ENCODE measurements at places on chromosomes 16 and 17. TPM values are rescaled to one million over a fixed set of nuclear protein-coding genes. Genes with fewer than 3 reads are reported as not detected.

Gene FBRS
- total RNA-seq, result 27.8 TPM

DNA sequence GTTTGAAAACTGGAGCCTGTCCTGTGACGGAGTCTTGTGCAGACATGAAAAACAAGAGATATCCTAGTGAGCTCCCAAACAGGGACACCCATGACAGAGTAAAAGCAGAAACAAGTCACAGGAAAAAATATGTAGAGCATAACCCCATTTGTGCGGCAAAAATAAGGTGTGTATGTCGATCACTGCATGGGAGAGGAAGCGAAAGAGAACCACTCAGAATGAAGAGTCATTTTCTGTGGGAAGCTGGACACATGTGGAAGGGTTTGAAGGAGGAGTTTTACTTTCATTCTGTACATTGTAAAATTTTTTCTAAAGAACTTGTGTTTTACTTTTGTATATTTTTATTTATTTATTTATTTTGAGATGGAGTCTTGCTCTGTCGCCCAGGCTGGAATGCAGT is 72.1 kb downstream of the JPH3 start:
- no peak for DNase-seq

Gene XYLT1
- 1.4 TPM for total RNA-seq

DNA sequence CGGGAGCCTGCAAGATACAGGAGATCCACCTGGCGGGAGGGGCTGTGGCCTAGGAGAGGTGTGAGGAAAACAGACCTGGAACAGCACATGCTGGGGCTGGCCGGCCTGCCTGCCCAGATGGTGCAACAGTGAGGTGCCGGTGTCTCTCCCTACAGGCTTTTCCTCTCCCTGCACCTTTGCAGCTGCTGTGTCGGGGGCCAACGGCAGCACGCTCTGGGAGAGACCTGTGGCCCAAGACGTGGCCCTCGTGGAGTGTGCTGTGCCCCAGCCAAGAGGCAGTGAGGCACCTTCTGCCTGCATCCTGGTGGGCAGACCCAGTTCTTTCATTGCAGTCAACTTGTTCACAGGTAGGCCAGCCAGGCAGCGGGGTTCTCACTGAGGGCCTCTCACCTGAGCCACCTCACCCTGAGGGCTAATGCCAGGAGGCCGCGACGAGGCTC is 15.9 kb downstream of the RGS11 start:
- DNase-seq, result no peak

DNA sequence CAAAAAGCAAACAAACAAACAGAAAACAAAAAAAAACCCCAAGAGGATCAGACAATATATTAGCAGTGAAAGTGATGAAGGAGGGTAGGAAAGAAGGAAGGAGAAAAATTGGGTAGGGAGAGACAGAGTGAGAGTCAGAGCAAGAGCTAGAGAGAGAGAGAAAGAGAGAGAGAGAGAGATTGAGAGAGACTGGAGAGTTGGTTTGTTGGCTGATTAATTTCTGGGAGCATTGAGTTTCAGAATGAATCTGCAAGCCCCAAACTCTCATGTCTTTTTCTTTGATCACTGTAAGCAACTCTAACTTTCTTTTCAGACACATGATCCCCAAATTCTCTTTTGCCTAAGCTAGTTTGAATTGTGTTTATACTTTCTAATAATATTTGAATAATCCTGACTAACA is 388.1 kb downstream of the SHISA9 start:
- no peak for DNase-seq

Gene TBC1D3C
- not detected for total RNA-seq

- DNase-seq, result no peak
Observed at GRCh38 chr17:31556969-31557645, 165.6 kb downstream of the RAB11FIP4 start.

Gene C16orf92
- total RNA-seq, result not detected

GRCh38 chr17:66630828-66631472 is 204.0 kb upstream of the CACNG5 start:
- DNase-seq, result no peak

Gene CHST4
- not detected for total RNA-seq
